ENCODE measurements at places on chromosomes 12 and 14.

GRCh38 chr12:45356822-45357538 is 141.1 kb downstream of the ANO6 start:
- DNase-seq, result no peak

GRCh38 chr12:108613548-108613947 is 15.7 kb upstream of the TMEM119 start:
- no peak for DNase-seq

DNA sequence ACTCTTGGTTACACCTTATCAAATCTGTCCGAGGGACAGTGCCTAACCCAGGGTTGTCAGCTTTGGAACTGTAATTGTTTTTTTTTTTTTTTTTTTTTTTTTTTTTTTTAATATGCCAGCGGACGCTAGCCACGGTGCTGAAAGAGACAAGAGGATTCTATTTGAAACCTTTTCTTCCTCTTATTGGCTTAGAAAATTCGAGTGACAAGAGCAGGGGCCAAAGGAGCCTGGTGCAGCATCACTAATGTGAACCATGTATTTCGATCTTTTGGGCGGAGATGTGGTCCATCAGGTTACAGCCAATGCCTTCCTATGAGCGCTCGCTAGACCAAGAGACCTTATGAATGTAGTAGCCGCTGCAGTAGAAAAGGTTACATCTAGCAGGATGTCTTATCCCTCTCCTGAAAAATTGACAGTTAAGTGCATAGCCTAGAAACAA is 922 bp downstream of the PTPRR start:
- no peak for DNase-seq

DNA sequence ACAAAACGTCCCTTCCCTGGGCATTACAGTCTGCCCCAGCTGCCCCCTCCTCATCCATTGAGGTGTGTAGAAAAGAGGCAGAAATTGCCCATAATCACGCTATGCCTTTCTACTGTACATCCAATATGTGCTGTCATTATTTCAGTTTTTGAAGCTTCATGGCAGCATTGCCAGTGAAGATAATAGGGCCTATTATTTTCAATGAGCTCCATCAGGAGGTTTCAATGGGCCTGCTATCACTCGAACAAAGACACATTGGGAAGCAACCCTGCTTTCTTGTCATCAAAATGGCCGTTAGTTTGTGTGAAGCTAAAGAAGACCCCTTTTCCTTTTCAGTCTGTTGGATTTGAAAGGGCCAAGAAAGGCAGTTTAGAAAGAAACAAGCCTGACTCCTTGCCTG is 653.8 kb downstream of the NOVA1 start:
- no peak for DNase-seq

DNA sequence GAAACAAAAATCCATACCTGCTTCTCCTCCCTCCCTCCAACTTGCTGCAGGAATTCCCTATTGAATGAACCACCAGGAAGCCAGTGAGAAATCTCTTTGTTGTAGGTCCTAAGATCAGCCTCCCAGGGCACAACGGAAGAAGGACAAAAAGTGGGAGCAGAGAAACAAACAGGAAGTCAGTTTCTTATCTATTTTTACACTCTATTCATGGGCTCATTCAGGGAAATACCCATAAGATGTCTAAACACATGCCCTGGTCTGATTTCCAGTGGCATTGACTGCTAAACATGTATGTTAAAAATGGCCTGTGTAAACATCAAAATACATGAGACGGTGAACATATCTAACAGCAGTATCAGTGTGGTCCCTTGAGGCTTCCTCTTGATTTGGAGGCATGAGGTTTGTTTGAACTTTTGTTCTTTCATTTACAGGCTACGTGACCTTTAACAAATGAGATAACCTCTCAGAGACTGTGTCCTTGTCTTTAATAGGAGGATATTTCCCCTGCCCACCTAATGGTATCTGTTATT is 18.8 kb downstream of the GPR65 start:
- no peak for DNase-seq

DNA sequence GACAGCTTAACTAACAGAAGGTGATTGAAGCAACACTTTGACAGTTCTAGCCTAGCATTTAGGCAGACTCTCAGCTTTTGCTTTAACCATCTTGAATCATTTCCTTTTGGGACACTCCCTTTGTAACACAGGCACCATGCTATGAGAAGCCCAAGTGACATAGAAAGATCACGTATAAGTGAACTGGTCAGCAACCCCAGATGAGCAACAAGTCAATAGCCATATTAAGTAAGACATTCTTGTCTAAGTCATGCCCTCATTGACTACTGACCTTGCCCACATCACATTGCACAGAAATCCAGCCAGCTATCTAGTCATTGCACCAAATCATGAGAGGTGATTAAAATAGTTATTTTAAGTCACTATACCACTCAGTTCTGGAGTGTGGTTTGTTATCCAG is 476.8 kb downstream of the TRHDE start:
- no peak for DNase-seq

DNA sequence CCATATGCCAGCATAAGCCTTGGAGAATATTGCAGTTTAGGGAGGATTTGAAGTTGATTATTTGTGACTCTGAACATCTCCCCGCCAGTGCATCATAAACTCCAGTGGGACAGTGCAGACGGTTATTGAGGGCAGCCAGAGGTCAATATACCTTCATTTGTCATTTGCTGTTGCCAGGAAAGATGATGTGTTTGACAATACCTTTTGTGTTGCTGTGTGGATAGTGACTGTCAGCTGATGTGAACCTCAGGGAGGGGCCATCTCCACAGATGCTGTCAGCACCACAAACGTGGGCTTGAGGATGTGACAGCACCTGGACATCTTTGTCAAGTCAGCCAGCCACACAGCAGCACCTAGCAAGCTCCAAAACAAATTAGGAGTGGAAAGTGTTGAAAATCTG is 11.5 kb downstream of the CCDC198 start:
- DNase-seq, result no peak

GRCh38 chr14:95500201-95500681 is 16.2 kb downstream of the SYNE3 start:
- DNase-seq, result no peak

GRCh38 chr12:12723681-12724420 is 6.7 kb downstream of the CDKN1B start:
- DNase-seq, result peak; percentile 91

DNA sequence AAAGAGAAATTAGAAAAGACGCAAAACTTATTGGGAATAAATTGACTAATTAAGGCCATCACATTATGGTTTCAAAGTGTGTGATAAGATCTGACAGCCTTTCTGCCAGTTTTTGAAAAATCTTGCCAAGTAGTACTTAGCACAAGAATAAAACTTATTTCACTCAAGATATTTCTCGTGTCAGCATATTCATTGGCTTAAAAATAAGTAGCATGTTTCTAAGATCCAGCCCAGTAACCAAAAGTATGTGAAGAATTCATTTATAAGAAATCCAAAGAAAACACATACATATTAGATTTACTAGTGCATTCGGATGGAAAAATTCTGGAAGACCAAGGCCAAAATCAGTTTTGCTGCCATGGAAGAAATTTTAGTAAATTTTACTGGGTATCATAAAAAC is 1135.0 kb downstream of the GALC start:
- DNase-seq, result no peak

DNA sequence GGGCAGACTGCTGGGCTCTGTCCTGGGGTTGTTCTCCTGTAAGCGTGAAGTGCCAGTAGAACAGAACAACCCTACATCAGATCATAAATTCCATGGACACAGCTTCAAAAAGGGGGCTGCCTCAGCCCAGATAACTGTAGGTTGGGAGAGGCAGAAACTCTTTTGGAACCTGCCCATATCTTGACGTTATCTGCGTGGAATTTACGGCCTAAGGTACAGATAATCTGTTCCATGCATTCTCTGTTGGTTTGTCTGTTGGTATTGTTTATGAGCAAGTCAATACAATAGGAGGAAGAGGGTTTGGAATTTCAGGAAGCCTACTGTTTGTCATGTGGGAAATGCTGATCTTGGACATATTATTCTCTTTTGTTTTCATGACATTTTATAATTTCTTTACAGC is 36.7 kb downstream of the SLC25A47 start:
- no peak for DNase-seq

DNA sequence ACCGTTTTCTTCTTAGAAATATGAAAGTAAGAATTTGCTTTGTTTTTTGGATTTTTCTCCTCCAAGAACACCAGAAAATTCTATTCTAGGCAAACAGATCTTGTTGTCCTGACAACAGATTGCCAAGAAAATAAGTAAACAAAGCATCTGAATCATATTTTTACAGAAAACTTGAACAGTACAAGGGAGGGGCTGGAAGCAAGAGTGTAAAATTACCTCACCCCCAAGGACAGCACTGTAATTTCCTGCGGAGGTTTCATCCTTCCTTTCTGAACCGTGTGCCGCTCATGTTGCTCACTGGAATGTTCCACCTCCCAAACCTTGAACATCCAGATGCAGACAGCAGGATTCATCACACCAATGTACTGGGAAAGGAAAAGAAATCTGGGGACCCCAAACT is 5.4 kb upstream of the CAMKK2 start:
- DNase-seq, result no peak

DNA sequence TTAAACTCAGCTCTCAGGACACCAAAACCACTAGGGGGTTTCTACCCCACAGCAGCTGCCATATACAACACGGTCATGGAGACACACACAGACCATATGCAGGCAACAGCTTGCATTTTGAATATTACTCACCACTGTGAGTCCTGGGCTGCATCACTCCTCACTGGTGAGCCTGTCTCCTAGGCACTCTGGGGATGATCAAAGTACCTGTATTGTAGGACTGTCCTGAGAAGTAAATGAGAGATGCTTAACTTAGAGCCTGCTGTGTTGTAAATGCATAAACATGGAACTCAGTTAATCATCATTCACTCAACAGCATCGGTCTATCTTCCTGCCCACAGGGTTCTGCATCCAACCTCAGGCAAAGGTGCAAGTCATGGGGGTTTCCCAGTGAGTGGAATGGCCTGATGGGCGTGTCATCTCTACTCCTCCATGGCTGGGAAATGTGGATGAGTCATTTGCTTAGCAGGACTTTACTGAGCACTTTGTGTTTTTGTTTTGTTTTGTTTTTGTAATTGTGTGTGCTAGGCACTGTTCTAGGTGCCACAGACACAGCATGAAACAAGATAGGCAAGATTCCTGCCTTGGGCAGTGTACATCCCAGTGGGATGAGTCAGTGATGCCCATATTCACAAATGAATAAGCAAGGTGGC is 1141.2 kb upstream of the TMEM132C start:
- DNase-seq, result no peak

- DNase-seq, result no peak
These were observed 6.2 kb downstream of the DUSP6 start for GRCh38 chr12:89345830-89346740.

- DNase-seq, result no peak
These were observed 16.4 kb downstream of the CEP170B start for GRCh38 chr14:104881369-104881979.

DNA sequence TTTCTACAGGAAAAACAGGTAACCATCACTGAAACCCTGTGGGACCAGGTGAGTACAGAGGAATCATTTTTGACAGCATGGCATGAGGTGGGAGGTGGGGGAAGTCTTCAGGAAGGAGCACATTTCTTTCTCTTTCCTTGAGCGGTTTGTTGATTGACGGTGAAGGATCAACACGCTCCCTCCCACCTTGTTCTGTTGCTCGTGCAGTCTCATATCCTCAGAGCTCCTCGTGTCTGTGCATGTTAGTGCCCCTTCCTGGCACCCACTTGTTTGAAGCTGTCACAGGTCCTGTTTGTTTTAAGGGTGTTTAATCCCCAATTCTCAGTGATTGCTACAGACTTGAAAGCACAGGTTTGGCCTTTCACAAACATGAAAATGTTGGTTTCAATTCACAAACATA is 4.4 kb downstream of the C12orf54 start:
- no peak for DNase-seq

GRCh38 chr14:68141281-68142088 is 321.9 kb downstream of the RAD51B start:
- DNase-seq, result no peak

DNA sequence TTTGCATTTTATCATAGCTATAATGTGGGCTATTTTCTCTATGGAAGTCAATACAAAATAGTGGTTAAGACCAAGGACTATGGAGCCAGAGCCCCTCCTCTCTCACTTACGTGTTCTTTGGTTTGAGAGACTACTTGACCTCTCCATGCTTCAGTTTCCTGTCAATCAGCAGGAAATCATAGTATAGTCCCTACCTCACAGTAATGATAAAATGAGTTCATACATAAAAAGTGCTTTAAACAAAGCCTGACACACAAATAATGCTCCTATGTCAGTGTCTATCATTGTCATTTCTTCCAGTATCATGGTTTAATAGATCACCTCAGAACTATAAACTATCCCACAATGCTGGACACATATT is 90.4 kb downstream of the MED13L start:
- no peak for DNase-seq

DNA sequence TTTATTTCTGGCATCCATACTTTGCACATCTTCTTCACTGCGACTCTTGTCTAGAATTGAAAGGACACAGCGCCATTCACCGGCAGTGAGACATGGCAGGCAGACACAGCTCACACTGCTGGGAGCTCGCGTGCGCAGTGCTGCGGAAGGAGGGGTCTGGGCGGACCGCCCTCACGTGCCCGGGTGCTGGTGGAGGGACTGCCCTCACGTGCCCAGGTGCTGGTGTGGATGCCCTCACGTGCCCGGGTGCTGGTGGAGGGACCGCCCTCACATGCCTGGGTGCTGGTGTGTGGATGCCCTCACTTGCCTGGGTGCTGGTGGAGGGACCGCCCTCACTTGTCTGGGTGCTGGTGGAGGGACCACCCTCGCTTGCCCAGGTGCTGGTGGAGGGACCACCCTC is 27.9 kb upstream of the GOLGA3 start:
- DNase-seq, result no peak

DNA sequence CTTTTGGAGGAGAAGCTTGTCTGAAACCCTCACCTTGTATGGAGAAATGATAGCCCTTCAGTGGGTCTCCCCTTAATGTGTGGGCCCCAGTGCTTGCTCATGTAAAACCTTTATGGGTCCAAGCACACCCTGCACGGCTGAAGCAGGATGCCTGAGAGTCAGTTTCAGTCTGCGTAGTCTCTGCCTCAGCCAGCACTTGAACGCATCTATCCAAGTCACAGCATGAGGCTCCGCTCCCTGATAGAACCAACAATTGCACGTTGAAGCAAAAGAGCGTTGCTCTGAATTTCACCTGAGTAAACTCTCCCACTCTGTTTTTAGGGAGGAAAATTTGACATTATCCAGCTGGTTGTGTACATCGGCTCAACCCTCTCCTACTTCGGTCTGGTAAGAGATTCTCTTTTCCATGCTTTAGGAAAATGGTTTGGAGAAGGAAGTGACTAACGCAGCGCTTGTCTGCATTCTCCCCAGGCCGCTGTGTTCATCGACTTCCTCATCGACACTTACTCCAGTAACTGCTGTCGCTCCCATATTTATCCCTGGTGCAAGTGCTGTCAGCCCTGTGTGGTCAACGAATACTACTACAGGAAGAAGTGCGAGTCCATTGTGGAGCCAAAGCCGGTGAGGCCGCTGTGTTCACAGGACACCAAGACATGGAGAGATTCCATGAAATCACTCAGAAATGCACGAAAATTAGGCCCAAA is 33.0 kb upstream of the P2RX4 start:
- DNase-seq, result no peak

All from mesenteric fat pad (tissue), 1 donor.